ENCODE measurements at places on chromosomes 2 and 18.

DNA sequence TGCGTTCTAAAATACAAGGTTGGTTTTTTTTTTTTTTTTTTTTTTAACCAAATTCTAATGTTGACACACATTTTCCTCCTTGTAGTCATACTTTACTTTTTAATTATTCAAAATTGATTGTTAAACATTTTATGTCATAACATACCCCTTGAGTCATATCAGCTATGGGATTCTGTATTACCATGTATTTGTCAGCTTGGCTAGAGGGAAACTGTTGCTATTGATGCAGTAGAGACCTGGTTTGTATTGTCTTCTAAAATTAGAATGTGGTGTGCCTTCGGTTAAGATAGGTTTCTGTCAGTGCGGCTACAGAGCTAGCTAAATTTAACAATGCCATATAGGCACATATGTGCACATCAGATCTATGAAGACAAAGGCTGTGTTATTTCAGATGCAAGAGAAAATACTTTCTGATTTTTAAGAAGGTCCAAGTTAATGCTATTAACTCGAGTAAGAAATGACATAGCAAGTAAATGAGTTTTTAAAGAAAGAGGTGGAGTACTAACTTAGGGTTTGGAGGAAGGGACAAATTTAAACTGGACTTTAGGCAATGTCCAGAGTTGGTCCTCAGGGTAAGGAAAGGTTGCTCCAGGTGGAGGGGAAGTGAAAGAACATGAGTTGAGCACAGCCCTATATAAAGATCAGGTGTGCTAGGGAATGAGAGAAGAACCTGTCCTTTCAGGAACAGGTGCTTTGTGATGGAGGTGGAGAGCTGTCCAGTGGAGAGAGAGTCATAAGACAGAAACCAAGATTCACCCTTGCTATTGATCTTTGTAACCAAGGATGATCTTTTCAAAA, 152.3 kb downstream of the PRPF40A start:
- no peak for DNase-seq

DNA sequence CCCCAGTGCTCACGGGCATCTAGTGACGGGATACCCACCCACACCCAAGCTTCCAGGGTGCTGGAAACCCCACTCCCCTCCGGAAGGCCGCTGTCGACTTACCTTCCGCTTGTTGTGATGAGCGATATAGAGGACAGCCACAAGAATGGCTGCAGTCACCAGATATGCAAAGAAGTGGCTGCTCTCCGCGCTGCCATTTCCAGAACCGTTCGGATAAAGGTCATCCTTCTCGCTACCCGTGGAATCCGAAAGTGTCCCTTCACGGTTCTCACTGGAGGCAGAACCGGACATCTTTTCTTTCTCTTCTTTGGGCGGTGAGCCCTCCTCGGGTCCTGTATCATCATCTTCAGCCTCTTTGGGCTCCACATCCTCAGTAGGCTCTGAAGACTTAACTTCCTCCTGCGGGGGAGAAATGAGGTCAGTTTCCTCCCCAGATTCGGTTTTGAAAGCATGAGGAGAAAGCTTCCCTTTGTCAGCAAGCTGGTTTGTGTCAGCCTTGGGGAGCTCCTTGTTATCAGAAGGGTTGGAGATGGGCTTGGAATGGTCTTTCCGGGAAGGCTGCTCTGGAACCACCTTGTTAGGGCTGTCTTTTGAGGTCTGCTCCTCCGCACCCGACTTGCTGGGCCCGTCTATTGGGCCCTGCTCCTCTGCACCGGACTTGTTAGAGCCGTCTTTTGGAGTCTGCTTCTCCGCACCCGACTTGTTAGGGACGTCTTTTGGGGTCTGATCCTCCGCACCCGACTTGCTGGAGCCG, 1.2 kb downstream of the TGOLN2 start:
- no peak for DNase-seq

DNA sequence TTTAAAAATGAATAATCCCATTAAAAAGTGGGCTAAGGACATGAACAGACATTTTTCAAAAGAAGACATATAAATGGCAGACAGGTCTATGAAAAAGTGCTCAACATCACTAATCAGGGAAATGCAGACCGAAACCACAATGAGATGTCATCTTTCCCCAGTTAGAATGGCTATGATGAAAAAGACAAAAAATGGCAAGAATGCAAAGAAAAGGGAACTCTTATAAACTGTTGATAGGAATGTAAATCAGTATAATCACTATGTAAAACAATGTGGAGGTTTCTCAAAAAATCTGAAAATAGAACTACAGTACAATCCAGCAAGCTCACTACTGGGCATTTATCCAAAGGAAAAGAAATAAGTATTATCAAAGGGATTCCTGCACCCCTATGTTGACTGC, 169.2 kb downstream of the METTL4 start:
- DNase-seq: no peak

DNA sequence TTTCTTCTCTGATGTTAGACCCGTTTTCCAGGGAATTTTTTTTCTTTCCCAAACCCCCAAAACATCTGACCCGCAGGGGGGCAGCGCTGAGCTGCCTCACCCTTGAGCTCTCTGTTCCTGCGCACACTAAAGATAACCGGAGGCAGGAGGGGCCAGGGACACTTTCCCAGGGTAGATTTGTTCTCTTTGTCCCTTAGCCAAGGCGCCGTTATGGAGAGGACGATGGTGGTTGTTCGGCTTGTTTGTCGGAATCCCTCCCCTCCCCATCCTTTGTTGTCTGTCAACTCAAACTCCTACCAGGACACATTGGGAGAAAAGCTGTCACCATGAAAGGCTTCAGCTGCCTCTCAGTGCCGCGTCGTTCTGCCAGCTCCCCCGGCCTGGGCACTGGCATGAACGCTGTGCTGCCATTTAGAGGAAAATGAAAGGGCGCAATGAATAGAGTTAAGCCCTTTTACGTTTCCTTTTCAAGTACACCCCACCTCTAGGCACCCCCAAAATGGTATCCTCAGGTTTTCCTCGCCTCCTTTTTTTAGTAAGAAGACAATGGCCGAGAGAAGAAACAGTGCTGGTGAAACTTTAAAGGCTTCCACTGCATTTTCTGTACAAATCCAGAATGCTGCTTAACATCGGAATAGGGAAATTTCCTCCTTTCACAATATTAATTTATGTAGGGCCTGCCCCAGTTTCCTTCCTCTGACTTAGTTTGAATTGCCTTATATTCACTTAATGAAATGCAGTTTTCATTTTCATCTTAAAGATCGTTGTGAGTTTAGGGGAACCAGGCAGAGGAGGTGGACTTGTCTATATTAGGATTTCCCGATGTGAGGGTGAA, 62.1 kb downstream of the RND3 start:
- DNase-seq: no peak
